ENCODE measurements at places on chromosomes 12 and 14.
A peak's percentile ranks its signal among the peaks of the same experiment; 100 is the strongest.

GRCh38 chr12:107948391-107948945 is 174.0 kb downstream of the ASCL4 start:
- DNase-seq: no peak

DNA sequence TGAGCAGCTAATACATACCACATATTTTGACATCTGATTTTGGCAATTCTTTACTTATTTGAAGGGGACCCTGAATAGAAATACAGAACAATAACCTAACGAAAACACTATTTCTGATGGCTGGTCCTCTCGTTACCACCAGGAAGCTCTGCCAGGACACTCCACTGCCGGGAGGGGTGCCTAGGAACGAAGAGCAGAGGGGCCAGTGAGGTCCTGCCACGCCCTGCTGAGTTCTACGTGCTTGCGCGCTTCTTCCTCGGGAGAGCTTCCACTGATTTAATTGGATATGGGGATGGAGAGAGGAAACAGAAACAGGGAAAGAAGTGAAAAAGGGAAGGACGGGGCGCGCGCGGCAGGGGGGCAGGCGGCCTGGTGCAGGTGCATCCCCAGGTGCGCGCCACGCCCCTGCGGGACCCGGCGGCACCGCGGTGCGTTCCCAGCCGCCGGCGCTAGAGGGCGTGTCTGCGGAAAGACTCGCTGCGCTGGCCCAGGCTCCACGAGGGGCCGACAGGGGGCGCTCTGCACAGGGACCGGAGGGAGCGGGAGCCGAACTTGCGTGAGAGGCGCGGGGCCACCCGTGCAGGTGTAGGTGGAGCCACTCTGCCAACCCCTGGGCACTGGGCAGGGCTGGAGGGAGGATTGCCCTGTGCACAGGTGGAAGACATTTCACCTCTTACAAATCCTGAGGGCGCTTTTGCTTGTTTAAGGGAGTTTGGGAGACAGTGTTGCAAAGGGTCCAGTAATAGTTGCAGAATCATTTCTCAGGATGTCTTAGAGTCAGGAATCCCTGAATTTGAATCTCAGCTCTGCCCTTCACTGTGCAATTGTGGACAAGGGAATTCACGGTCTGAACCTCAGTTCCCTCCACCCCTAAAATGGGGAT is 986.3 kb upstream of the TMEM132C start:
- DNase-seq: no peak

DNA sequence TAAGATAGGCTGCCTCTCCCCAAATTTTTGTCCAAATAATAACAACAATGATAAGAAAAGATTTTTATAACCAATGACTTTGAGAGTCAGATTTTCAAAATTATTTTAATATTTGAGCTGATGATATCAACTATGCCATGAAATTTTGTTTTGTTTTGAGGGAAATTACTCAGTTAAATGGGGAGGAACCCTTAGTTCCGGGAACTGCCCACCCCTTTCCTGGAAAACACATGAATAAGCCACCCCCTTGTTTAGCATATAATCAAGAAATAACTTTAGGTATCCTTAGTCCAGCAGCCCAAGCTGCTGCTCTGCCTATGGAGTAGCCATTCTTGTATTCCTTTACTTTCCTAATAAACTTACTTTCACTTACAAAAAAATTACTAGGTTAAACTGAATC is 61.4 kb downstream of the HMGA2 start:
- DNase-seq: no peak

- no peak for DNase-seq
These were observed 36.5 kb downstream of the SSH1 start for GRCh38 chr12:108820707-108821406.

- no peak for DNase-seq
These were observed 118.6 kb upstream of the RTL1 start for GRCh38 chr14:101022121-101022520.

- no peak for DNase-seq
These were observed 44.5 kb downstream of the RERGL start for GRCh38 chr12:18045446-18045992.

DNA sequence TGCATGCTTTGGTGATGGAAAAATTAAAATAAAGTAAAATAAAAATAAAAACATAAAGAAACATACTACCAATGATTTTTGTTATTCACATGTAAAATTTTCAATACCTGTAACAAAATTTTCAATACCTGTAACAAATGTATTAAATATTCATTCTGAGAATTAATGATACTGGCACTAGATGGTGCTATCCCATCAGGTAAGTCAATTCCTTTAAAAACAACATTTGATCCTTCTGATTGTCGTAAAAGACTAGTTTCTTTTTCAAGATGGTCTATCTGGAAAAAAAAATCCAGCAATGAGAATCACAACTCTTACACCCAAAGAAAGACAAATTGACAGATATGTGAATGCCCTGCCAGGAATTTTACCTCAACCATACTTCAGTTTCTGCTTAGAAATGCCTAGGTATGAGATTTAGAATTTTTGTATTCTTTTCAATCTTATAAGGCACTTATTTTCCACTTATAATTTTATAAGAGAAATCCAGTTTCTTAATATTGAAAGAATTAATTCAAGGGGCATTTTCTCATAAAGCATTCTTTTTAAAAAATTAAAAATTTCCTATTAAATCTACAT is 30.7 kb downstream of the CEP290 start:
- peak; percentile 20 for DNase-seq

- no peak for DNase-seq
These were observed 26.8 kb upstream of the BMAL2 start for GRCh38 chr12:27305673-27306456.

DNA sequence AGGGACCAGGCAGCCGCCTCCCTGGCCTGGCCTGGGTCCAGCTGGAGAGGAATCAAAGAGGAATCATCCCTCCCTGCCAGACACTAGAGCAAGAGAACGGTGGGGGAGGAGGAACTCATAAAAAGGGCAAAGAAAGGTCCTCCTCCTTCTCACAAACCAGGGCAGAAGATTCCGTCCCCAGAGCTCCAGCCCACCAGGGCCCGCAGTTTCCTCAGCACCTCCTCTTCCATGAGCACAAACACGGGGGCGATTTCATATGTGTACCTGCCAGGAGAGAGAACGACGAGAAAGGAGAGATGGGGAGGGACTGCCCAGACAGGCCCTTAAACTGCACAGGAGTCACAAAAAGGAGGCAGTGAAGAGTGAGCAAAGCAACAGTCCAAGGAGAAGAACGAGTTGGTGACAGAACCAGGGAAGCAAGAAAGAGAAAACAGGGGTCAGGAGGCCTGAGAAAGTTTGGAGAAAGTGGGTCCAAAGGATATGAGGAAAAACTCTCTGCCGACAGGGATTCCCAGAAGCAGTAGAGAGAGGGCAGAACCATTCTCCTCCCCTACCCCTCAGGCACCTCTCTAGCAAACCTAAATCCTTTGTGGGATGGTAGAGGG is 8.7 kb upstream of the ZNF740 start:
- DNase-seq: no peak

GRCh38 chr14:102200690-102201352 is 61.1 kb downstream of the WDR20 start:
- DNase-seq: no peak

DNA sequence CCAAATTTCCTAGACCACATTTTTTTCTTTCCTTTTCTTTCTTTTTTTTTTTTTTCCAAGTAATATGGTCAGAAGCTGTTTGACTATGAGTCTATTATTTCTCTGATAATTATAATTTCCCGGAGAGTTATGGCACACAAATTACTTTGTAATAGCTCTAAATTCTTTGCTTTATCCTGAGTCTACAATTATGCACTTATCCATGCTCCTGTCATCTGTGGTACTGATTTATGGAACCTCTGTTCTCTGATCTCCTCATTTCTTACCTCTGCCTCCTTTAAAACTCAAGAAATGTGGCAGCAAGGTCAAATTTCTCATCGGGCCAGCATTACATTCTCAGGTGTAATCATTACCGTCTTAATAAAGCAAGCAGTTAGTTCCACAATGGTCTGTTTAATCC is 282.1 kb downstream of the PAWR start:
- no peak for DNase-seq

DNA sequence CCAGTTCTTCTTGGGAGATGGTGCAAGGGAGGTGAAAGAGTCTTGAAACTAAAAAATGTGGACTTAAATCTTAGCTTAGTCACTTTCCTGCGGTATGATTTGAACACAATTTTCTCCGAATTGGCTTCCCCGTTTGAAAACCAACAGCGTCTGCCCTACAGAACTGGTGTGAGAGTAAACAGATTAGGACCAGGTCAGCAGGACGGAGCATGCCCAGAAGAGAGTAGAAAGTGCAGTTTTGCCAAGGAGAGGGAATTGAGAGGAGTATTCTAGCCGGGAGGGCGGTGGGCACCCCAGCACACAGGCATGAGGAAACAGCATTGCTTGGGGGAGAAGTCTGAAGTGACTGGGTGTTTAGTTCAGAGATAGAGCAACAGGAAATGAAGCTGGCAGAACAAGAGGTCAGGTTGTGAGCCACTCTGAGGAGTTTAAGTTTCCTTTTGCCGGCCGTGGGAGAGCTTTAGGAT is 927.1 kb downstream of the VRK1 start:
- no peak for DNase-seq

DNA sequence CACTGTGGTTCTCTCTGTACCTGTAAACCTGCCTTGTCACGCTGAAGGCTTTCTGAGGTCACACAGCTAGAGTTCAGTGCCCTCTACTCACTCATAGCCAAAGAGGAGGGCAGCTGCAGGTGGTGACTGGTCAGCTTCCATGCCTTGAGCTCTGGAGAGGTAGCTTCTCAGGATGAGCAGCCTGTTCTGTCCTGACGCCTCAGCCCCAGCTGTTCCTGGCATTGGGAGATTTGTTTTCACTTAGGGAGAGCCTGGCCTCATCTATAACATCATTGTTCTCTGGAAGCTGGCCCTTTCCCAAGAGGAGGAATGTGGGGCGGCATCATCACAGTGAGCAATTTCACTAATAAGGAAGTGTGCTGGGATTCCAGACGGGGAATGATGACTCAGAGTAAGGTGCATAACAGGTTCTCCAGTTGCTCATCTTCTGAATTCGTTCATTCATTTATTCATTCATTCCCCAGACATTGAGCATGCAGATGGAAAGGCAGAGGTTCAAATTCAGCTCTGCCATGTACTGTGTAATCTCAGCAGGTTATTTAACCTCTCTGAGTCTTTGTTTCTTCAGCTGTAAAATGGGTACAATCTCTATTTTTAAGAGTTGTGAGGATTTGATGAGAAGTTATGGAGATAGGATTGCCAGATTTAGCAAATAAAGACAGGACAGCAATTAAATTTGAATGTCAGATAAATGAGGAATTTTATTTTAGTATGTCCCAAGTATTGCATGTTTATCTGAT is 255.8 kb upstream of the CRY1 start:
- DNase-seq: peak; percentile 65

DNA sequence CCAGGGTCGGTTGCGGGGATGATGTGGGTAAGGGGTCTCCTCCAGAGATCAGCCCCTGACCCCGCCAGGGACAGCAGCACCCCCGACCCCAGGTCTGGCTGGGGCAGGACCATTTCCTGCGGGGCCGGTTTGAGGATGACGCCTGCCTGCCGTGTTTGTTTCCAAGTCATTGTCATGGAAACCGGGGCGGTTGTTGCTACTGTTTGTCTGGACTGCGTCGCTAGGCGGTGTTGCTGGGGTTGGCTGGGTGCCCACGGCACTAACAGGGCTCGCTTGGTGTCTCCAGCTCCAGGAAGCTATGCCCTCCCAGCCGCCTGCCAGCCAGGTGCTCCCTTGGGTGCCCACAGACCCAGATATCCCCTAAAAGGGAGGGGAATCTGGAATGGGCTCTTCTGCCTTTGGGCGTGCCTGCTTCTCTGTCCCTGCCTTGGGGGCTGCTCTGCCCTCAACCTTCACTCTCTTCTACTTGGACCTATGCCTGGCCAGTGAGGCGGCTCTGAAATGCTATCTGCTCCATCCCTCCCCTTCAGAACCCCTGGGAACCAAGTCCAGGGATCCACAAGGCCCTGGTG is 4.7 kb upstream of the CRIP1 start:
- peak; percentile 98 for DNase-seq

DNA sequence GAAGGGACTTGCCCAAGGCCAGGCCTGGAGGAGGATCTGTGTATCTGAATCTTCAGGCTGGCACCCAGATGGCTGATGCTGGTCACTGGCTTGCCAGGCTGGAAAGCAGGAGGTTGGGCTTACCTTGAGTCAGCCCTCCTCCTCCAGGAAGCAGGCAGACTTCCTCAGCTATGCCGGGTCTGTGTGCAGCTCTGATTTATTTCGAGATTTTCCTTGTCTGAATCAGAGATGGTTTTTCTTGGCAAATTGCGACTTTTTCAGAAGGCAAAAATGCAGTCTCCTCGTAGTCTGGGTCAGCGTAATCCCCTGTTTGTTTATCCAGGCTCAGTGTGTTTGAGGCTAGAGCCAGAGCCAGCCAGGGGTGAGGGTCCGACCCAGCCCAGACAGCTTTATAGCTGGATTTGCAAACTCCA is 48.9 kb downstream of the SMOC1 start:
- no peak for DNase-seq

- DNase-seq: no peak
These were observed 72.3 kb downstream of the METTL25 start for GRCh38 chr12:82430541-82431145.

GRCh38 chr14:34344318-34344717 is 117.7 kb downstream of the SPTSSA start:
- DNase-seq: no peak

GRCh38 chr14:87492561-87492960 is 500.4 kb downstream of the GALC start:
- no peak for DNase-seq

DNA sequence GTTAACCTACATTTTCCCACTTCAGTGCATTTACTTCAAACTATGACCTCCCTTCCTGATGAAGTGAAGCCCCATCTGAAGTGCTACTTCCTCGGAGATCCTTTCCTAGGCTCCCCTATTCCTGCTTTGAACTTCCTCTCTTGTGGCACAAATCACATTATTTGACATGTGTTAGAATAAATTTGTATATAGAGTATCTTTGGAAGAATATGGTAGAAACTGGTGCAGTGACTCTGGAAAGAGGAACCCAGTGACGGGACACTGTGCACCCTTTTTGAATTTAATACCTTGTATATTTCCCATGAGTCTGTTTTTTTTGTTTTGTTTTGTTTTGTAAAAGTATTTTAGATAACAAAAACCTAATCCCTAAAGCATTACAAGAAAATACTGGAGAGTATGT is 66.4 kb upstream of the SRSF5 start:
- DNase-seq: no peak

DNA sequence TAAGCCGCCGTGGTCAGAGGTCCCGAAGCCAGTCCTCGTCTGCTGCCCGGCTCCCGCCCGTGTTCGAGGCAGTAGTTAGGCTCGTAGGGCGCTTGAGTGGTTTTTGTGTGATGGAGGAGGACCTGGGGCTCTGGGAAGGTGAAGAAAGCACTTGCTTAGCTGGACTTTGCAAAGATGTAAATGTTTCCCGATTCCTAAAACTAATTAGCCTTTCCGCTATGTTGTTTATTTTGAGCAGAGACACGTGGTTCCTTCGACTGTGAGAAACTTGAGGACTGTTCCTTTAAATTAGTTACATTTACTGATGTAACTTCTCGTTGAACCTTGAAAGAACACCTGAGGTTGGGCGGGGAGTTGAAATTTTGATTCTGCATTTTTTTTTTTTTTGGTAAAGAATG is 33.9 kb downstream of the MIA2 start:
- peak; percentile 10 for DNase-seq

DNA sequence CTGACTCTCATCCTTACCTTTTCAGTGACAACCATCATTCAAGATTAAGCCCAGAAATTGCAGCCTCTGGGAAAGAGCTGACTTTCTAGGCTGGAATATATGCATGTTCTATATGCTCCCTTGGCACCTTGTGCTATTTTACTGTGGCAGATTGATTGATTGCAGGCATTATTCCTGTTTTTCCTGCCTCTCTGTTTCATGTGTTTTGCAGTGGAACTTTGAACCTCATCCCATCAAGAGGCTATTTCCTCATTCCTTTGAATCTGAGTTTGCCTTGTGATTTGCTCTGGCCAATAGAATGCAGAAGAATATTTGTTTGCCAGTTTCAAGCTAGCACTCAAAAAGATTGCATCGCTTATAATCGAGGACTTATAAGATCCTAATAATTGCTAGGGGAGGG is 174.8 kb upstream of the DCN start:
- no peak for DNase-seq

All from GM04504 (cell line).